Uterus (tissue), 4 donors: ENCODE measurements at places on chromosomes 4 and X. TPM values are rescaled to one million over a fixed set of nuclear protein-coding genes. Genes with fewer than 3 reads are reported as not detected.

Gene WDR19
- total RNA-seq = 129 TPM

Gene AFM
- not detected for total RNA-seq

Gene PDLIM3
- total RNA-seq = 131 TPM

Gene NUDT9
- 38.1 TPM for total RNA-seq

Gene SPIN4
- 20.3 TPM for total RNA-seq

Gene ZFP42
- not detected for total RNA-seq

Gene EMD
- 118 TPM for total RNA-seq

Gene CPE
- 142 TPM for total RNA-seq

Gene RAB40A
- 1.1 TPM for total RNA-seq

Gene SSX4B
- not detected for total RNA-seq

Gene FAT4
- total RNA-seq = 12.6 TPM

Gene MGST2
- total RNA-seq = 43.8 TPM

Gene LAS1L
- 12.8 TPM for total RNA-seq

Gene COL4A6
- 113 TPM for total RNA-seq
